Neural cell (in vitro differentiated cells): ENCODE measurements at places on chromosomes 16 and 17. TPM values are rescaled to one million over a fixed set of nuclear protein-coding genes. Genes with fewer than 3 reads are reported as not detected.

Gene BOLA2B
- 394 and 487 TPM in 2 replicates for polyA plus RNA-seq

Gene CPNE7
- polyA plus RNA-seq = 0.15 and 3.8 TPM in 2 replicates

Gene KRTAP3-2
- not detected in 2 replicates for polyA plus RNA-seq

Gene CMTM1
- 1.3 and 1.6 TPM in 2 replicates for polyA plus RNA-seq

Gene MARVELD3
- not detected in 2 replicates for polyA plus RNA-seq

Gene YBX2
- 1.8 and 2.1 TPM in 2 replicates for polyA plus RNA-seq

Gene KCNJ2
- polyA plus RNA-seq = 1.5 and 2.3 TPM in 2 replicates

Gene CCP110
- polyA plus RNA-seq = 38.4 and 40.3 TPM in 2 replicates

Gene OR4D1
- polyA plus RNA-seq = not detected in 2 replicates

Gene ABCC6
- polyA plus RNA-seq = not detected in 2 replicates

Gene MMP2
- polyA plus RNA-seq = 2.5 and 8.1 TPM in 2 replicates

Gene ELMO3
- 2.2 and 3.5 TPM in 2 replicates for polyA plus RNA-seq
